ENCODE measurements at places on chromosomes 12 and 14.

DNA sequence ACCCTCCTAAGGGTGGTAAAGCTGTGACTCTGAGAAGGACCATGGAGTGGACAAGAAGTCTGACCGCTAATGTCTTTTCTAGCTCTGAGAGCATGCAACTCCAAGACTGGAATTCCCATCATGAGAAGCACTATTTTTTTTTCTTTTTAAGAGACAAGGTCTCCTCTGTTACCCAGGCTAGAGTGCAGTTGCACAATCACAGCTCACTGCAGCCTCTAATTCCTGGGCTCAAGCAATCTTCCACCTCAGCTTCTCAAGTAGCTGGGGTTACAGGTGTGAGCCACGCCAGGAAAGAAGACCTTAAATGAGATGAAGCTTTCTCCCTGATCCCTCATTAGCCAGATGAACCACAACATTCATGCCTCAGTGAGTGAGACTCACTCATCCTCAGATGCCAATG is 19.2 kb downstream of the VDR start:
- no peak for DNase-seq

DNA sequence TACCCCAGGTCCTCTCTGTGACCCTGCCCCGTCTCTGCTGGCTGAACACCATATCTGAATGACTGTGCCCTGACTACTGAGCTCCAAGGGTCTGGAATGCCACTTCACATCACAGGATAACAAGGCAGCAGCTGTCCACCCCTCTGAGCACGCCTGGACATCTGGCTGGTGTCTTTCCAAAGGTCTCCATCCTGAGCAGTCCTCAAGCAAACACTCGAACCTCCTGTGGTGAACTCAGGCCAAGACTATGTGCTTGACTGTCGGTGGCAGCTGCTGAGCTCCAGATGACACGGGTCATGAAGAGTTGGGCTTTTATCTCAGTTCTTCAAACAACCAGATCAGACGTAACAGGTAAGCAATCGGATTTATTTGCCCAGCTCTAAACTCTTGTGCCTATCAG is 117.2 kb upstream of the BCL2L14 start:
- no peak for DNase-seq

GRCh38 chr14:104774453-104775072 is 21.0 kb downstream of the AKT1 start:
- DNase-seq: no peak

DNA sequence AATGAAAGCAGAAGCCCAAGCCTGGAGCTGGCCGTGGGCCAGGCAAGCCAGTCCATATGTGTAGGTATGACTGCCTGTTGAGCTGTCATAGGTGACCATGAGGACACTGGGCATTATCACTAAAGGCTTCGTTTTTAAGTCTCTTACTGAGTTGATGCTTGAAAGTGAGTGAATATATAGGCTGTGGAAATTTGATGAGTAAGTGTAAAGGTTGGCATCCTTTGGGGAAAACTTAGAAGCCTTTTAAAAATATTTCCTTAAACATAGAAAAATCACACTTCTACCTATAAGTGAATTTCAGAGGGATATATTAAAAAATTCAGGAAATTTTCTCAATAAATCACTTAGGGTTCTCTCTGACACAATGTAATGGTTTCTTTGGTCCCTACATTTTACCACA is 396.5 kb downstream of the FOXG1 start:
- DNase-seq: no peak

Data from suppressor macrophage (primary cell).